Stimulated activated CD8-positive, alpha-beta memory T cell treated with anti-CD3 and anti-CD28 coated beads, Interleukin-4, amount 100 ng/mL, for 1 hour (primary cell): ENCODE measurements at places on chromosomes 11 and 22.

DNA sequence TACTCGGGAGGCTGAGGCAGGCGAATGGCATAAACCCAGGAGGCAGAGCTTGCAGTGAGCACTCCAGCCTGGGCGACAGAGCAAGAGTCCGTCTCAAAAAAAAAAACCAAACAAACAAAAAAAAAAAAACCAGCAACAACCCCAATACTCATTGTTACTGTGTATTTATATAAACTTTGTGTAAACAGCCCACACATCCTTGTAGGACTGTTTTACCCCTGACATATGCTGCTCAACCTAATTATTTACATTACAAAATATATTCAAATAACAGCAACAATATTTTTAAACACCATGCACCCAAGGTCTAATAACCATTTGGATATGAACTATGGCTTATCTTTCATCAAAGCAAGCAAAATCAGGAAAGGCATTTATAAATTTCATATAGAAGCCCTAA, 284.1 kb downstream of the TTC28 start:
- no peak for DNase-seq

DNA sequence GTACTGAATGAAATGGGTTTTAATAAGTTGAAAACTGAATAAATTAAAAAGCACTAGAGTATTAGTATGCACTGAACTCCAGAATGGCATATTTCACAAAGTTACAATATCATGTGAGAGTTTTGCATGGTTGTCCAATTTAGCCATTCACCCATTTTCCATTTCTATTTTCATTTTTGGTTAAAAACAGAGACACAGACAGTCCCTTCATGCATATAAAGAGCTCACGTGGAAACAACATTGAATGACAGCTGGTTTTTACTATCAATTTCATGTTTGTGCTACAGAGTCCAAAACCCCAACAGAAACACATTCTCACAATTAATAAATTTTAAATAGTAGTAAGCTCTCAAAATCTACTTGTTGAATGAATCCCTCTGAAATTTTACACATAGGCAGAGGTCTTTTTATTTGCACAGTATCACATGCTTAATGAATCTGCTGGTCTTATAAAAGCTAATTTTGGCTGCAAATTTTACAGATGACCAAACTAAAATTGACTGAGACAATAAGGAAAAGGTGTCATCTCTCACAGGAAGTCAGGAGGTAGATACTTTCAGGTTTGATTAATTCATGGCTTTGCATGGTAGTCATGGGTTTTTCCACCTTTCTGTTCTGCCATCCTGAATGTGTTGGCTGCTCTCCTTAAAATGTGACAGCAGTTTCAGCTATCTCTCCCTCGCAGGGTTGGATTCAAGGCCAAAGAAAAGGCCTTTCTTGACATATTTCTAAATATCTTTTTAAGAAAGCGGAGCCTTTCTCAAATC, 20.6 kb upstream of the DDI1 start:
- DNase-seq: no peak

- no peak for DNase-seq
Measured at GRCh38 chr11:30763951-30764350, 177.8 kb upstream of the MPPED2 start.

DNA sequence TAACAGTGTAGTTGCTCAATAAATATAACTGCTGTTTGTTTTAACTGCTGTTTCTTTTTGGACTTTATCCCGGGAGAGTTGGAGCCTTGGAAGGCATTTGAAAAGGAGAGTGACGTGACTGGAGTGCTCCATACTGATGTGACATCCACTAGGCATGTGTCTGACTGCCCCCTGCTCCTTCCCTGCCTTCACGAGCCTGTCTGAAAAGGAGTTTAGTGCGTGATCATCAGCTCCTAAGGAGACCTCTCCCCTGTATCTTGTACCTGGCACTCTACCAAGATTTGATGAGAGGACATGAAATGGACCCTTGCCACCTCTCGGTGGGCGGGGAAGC, 22.9 kb downstream of the ZBTB16 start:
- DNase-seq: no peak

DNA sequence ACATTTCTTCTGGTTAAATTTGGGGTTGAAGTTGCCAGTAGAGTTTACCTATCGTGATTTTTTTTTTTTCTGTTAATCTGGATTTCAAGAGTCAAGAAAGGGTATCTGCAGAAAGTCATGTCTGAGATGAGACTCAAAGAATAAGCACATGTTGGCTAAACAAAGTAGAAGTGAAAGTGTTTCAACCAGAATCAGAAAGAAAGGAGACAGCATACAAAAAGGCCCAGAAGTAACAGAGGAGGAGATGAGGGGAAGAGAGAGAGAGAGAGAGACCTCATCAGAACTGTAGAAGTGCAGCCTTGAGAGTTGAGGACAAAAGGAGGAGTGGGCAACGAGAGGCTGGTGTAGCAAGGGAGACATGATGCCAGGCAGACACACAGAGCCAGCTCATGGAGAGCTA, 54.9 kb downstream of the SVIP start:
- DNase-seq: no peak

- DNase-seq: no peak
Measured at GRCh38 chr11:74766905-74767304, 18.3 kb downstream of the RNF169 start.

- no peak for DNase-seq
Measured at GRCh38 chr11:60658409-60658808, 41.0 kb upstream of the MS4A8 start.

- DNase-seq: no peak
Measured at GRCh38 chr11:95697614-95698408, 91.8 kb downstream of the FAM76B start.

DNA sequence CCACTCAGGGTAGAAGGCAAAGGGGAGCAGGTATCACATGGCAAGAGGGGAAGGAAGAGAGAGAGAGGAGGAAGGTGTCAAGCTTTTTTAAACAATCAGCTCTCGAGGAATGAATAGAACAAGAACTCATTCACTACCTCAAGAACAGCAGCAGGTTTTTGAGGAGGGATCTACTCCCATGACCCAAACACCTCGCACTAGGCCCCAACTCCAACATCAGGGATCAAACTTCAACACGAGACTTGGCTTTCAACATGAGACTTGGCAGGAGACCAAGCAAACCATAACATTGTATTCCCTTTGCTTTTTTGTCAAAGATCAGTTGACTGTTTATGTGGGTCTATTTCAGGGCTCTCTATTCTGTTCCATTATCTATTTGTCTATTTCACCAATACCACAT, 26.9 kb upstream of the APOBEC3A start:
- DNase-seq: no peak

- no peak for DNase-seq
Measured at GRCh38 chr11:1531449-1532013, 40.5 kb downstream of the DUSP8 start.

GRCh38 chr11:83437939-83438338, 151.8 kb upstream of the CCDC90B start:
- no peak for DNase-seq

DNA sequence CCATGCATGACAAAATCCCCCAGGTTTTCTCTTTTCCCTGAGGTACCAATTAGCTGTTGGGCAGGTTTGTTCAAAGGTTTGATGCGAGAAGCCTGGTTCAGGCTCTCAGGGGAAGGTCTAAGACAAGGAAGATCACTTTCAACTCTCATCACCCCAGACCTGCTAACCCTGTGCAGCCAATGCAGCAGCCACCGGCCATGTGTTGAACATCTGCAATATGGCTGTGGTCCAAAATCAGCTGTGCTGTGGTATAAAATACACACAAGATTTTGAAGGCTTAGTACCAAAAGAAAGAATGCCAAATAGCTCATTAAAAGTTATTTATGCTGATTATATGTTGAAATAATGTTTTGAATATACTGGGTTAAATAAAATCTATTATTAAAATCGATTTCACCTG, 58.5 kb downstream of the SMCO4 start:
- DNase-seq: no peak

GRCh38 chr22:49411236-49411635, 416.4 kb downstream of the BRD1 start:
- DNase-seq: no peak

- DNase-seq: peak; percentile 30
Measured at GRCh38 chr11:128772814-128773213, 78.9 kb downstream of the FLI1 start.

DNA sequence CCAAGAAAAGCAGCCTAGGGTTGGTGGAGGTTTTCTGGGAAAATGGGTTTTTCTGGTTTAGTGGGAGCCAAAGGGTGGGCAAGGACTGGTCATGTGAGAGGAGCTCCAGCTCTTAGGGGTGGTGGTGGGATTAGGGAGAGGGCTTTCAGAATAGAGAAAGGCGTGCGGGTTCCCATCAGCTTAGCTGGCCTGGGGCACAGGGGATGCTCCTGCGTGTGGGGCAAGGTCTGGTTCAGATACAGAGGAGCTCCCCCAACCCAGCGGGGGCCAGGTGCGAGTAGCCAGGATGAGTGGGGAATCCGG, 644 bp downstream of the TMEM134 start:
- DNase-seq: no peak

DNA sequence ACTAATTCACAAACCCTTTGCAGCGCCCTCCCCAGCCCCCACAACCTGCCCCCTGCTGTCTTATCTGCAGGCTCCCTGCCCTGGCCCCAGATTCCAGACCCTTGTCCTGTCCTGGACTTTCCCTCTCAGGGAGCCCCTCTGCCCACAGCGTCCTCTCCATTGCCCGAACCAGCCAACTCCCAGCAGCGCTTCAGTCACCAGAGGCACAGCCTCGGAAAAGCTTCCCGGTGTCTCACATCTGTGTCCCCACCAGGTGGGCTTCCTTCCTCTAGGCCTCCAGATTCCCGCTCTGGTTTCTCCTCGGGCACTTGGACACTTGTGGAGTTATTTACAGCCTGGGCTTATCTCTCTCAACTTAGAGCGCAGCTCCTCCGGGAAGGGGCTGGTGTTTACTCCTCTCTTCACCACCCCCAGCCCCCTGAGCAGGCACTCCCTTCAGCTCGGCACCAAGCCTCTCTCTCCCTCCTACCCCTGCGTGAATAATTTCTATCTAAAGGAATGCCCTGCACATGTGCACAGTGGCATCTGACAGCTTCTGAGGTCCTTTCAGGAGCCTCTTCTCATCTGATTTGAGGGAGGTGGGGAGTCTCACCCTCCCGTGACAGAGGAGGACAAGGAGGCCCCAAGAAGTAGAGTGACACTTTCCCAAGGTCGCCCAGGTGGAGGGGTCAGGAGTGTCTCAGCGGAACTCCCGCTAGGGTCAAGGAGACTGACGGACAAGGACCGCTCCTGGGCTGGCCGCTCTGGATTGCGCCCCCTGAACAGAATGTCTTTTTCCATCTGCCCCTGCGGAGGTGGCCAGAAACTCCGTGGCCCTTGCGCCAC, 838 bp downstream of the WNT11 start:
- DNase-seq: no peak

- DNase-seq: no peak
Measured at GRCh38 chr11:26943636-26944035, 50.3 kb upstream of the FIBIN start.

DNA sequence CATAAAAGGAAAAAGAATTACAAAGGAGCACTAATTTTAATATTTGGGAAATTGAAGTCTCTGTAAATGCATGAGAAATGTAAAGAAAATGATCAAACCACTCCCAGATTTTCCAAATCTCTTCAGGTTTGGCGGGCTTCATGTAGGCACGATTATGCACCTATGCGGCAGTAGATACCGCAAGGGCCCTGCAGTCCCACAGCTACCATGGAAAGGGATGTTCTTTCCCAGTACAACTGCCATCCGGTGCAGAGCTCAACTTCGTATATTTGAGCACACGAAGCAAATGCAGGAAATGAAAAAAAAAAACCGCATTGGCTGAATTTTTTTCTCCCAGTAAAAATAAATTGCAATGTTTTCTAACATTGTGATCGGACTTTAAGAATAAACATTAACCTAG, 1.4 kb downstream of the SLC17A6 start:
- no peak for DNase-seq

DNA sequence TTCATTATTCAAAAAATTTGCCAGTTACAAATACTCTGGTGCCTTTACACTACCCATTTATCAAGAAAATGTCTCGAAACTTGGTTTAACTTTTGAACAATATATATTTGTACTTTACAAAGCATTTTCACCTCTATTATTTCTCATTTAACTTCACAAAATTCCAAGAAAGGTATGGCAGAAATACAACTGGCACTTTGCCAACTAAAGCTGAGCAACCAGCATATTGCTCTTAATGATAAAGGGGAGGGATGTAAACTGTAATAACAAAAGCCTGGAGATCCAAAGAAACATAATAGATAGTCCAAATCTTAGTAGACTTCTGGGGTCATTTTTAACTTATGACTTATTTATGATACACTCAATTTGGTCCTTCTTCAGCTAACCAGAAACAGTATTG, 7.7 kb downstream of the PITPNB start:
- DNase-seq: no peak

DNA sequence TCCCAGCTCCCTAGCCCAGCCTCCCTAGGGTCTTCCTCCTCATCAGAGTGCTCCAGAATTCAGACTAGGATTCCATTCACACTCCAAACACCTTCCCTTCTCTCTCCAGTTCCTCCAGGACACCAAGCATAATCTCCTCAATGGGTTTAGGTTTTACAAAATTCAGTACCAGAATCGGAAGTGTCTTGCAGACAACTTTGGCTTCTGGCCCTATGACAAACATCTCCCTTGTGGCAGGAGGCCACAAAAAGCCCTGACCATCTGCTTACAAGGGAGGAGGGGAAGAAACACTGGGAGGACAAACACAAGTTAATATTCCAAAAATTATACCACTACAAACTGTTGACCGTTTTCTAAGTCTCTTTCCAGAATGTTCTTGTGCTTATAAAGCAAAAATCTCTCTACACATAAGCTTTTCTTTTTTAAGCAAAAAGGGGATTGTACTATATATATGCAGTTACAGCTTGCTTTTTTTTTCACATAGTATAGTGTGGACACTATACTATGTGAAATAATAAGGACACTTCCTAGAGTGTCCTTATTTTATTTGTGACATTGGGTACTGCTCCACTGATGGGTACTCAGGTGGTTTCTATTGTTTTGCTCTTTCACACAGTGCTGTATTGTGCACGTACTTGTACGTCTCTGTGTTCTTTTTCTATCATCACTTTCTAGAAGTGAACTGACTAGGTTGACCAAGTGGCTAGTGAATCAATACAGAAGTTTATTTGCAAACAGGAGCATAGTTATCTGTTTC, 78.7 kb downstream of the BDNF start:
- no peak for DNase-seq

DNA sequence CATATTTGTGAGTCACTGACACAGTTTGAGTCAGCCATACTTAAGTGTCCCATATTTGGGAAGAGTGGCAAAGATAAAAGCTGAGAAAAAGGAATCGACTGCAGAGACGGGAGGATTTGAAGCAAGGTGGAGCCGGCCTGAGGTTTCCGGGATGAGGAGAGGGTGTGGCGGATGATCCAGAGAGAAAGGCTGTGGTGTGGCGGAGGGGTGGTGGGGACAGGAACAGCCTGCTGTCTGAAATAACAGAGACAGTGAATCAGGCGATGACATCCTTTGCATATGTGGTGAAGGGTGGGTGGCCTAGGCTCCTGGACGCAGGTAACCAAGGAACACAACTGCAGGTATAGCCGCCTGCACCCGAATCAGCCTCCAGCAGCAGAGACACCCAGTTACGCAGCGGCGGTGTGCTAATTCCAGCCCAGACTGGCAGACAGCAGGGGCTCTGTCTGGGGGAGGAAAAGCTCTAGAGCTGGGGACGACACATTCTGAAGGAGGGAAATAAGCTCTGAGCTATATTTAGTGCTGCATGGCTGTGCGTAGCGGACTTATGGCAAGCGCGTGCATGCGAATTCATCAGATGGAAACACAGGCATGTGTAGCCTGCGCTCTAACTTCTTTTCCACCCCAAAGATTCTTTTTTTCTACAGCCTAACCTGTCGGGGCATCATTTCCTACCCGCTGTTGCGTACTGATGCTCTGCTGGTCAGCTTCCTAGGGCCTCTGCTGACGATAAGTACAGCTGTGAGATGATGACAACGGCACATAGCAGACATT, 62.7 kb upstream of the BARX2 start:
- DNase-seq: no peak
